ENCODE measurements at places on chromosomes 6 and 20.

DNA sequence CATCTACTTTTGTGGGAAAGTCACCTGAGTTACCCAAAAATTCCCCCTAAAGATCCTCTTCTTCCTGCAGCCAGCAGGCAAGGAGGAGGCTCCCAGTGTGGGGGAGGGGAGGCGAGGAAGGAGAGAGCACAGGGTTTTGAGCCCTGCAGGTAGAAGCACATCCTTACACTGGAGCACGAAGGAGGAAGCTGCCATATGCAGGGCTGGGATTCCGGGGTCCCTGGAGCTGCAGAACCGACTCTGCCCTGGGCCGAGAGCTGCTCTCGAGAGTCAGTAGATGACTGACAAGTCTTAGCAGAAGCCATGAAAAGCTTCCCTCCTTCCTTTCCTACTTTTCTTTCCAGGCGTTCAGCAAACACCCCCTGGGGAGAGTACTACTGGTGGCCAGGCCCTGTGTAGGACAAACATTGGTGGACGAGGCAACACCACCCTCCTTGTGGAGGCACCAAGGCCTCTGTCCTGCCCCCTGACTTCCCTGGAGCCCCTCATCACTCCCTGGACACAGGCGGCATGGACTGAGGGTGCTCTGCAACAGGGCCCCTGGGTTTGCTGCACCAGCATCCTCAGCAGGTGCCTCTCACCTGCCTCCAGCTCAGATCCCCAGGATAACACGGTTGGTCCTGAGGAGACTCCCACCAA, 211.7 kb upstream of the CST7 start:
- DNase-seq = no peak

DNA sequence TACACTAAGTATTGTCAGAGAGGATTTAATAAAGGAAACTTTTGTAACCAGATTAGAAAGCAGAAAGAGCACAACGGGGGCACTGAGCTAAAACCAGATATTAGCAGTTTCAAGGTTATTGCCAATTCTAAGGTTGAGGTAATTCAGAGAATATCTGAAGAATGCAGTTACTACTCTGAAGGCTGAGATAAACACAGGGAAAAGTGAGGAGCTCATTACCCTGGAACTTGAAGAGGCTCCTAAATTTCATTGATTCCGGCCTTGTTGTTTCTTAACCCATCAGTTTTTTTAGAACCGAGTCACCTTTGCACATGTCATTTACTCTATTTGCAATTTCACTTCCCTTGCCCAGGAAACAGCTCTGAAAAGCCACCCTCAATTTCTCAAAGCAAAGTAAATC, 72.4 kb upstream of the BTBD3 start:
- DNase-seq = no peak

- peak; percentile 55 for DNase-seq
These were observed 1.4 kb downstream of the SOX12 start for GRCh38 chr20:326645-327185.

- no peak for DNase-seq
These were observed 38.6 kb upstream of the MARCKS start for GRCh38 chr6:113818578-113818977.

DNA sequence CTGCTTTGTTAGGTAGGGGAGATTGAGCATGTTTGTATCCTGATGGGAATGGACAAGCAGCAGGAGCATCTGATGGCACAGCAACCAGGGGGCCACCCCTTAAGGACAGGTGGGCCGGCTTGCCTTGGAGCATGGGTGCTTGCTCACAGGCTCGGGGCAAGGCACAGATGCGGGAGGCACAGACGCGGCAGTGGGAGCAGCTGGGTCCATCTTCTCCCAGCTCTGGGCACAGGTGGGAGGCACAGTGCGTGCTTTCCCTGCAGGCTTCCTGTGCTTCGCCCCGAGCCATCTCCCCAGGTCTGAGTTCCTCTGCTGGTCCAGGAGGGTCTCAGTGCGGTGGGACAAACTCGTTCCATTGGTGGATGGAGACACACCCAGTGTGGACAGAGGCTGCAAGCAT, 73.6 kb upstream of the BHLHE23 start:
- DNase-seq = no peak

DNA sequence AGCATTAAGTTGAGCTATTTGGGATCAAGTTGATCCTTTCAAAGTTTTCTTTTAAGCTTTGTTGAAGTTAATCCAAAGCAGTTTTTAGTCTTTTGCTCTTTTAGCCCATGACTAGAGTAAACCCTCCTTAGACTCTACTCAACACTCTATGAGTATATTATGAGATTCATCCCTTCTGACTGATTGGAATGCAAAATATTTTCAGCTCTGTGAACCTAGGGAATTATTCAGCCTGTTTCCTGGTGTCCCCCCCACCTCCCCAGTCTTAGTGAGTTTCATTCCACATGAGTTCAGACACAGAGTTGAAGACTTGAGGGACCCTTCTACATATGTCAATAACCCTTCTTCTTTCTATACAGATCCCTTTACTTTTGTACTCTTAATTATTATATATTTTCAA, 413.7 kb downstream of the RFPL4B start:
- no peak for DNase-seq

- DNase-seq = no peak
These were observed 6.5 kb downstream of the BMP5 start for GRCh38 chr6:55868771-55869479.

- no peak for DNase-seq
These were observed 14.9 kb downstream of the DYNLT1 start for GRCh38 chr6:158629367-158630221.

GRCh38 chr6:147734151-147734550, 225.7 kb downstream of the SAMD5 start:
- DNase-seq = no peak

DNA sequence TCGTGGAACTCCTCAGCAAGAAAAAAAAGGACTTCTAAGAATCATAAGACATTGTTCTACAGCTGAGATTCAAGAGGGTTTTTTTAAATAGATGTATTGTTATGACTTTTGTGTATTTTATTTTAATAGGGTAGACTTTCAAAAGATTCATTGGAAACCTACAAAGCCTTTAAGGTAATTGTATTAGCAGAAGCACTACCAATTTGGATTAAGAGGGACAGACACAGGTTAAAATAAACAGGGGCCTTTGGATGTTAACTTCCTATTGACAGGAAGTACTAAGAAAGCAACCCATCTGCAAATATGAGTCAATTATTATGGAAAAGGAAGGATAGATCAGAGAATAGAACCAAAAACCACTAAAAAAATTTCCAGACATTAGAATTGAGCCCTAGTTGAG, 153.5 kb downstream of the HDGFL1 start:
- DNase-seq = no peak

DNA sequence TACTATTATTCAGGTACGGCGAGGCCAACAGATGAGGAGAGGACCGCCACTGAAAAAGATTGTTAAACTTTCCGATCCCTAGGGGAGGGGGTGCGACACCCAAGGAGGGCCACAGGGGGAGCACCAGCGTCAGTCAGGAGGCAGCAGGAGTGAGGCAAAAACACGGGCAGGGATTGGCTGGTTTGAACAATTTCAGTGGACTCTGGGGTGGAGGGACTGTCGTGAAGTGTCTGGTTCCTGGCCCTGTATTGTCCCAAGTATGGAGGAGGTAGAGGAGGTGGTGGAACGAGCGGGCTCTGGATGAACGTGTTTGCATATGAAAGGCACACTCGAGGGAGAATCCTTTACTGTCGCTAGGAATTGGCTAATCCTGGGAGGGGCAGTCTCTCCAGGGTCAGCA, 32.5 kb upstream of the MCUR1 start:
- no peak for DNase-seq
